GM12892 (cell line): ENCODE measurements at places on chromosomes 11 and 22.

- DNase-seq: no peak
Observed at GRCh38 chr11:116885951-116886655, 48.7 kb upstream of the APOA1 start.

- DNase-seq: no peak
Observed at GRCh38 chr11:90476442-90477007, 253.7 kb upstream of the CHORDC1 start.

DNA sequence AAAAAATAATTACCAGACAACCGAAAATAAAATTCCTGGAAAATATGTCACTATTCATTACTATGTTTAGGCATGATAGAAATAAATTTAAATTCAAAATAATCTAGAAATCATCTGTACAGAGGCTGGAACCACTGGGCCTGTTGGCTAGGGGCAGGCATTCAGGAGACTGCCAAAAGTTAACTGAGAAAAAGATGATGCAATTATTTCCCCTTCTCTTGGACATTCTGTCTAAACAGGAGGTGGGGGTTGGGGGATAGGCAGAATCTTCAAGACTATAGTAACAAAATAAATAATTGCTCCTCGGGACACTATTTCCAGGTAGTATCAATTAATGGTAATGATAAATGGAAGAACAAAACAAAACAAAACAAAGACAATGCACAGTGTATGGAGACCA, 14.1 kb downstream of the BTBD10 start:
- no peak for DNase-seq

GRCh38 chr11:73862986-73863385, 13.7 kb downstream of the COA4 start:
- DNase-seq: no peak

- no peak for DNase-seq
Observed at GRCh38 chr11:94279996-94280395, 24.4 kb upstream of the IZUMO1R start.
